ENCODE measurements at places on chromosomes 13 and 19. TPM values are rescaled to one million over a fixed set of nuclear protein-coding genes. Genes with fewer than 3 reads are reported as not detected.

ERFL gene
- total RNA-seq: not detected

VAV1 gene
- total RNA-seq: 5.1 TPM

ARGLU1 gene
- 44.9 TPM for total RNA-seq

MATK gene
- total RNA-seq: 0.47 TPM

ZNF540 gene
- 5.4 TPM for total RNA-seq

NAPSA gene
- total RNA-seq: not detected

KLK10 gene
- 6.7 TPM for total RNA-seq

KCNN4 gene
- 1.8 TPM for total RNA-seq

PAK4 gene
- total RNA-seq: 6.8 TPM

CYP4F2 gene
- not detected for total RNA-seq

ZSCAN4 gene
- not detected for total RNA-seq

CD79A gene
- 0.40 TPM for total RNA-seq

TNFSF9 gene
- total RNA-seq: 0.27 TPM

CADM4 gene
- total RNA-seq: 36.0 TPM

IFNL3 gene
- not detected for total RNA-seq

DHDH gene
- not detected for total RNA-seq

RXFP2 gene
- not detected for total RNA-seq

ERVK3-1 gene
- total RNA-seq: 36.1 TPM

CGB5 gene
- not detected for total RNA-seq

SSC5D gene
- total RNA-seq: 11.8 TPM

SHC2 gene
- 19.9 TPM for total RNA-seq

JUNB gene
- 614 TPM for total RNA-seq

COX6B1 gene
- total RNA-seq: 416 TPM

ZNF575 gene
- total RNA-seq: not detected

FPR3 gene
- 1.9 TPM for total RNA-seq

SMIM24 gene
- not detected for total RNA-seq

OR10H1 gene
- not detected for total RNA-seq

ATP1A3 gene
- 0.81 TPM for total RNA-seq

STOML3 gene
- not detected for total RNA-seq

CGB8 gene
- total RNA-seq: not detected

GJB2 gene
- total RNA-seq: 1.4 TPM

FAM98C gene
- 27.1 TPM for total RNA-seq

ZNF573 gene
- total RNA-seq: 7.3 TPM

DCT gene
- 0.15 TPM for total RNA-seq

MARK4 gene
- total RNA-seq: 14.0 TPM

ZNF135 gene
- 7.2 TPM for total RNA-seq

PRODH2 gene
- total RNA-seq: not detected

ADM5 gene
- total RNA-seq: 1.3 TPM

MYPOP gene
- 3.0 TPM for total RNA-seq

ZFP14 gene
- total RNA-seq: 10.6 TPM

RNF225 gene
- total RNA-seq: 1.5 TPM

ATP8B3 gene
- total RNA-seq: 0.27 TPM

MYO16 gene
- total RNA-seq: 0.54 TPM

ZIK1 gene
- total RNA-seq: 5.4 TPM

LSR gene
- total RNA-seq: 5.1 TPM

TEX101 gene
- not detected for total RNA-seq

EXOC3L2 gene
- total RNA-seq: 2.9 TPM

TRIP10 gene
- total RNA-seq: 103 TPM

ZNF560 gene
- not detected for total RNA-seq

GRK1 gene
- total RNA-seq: not detected

ZGLP1 gene
- 0.81 TPM for total RNA-seq

VPS36 gene
- 50.7 TPM for total RNA-seq

TGDS gene
- total RNA-seq: 10.4 TPM

SYDE1 gene
- total RNA-seq: 41.7 TPM

FAM124A gene
- 14.9 TPM for total RNA-seq

ZNF415 gene
- total RNA-seq: 16.0 TPM

All from gastroesophageal sphincter (tissue), 4 donors.